Astrocyte (in vitro differentiated cells and primary cell): ENCODE measurements at places on chromosomes 3 and 15.

DNA sequence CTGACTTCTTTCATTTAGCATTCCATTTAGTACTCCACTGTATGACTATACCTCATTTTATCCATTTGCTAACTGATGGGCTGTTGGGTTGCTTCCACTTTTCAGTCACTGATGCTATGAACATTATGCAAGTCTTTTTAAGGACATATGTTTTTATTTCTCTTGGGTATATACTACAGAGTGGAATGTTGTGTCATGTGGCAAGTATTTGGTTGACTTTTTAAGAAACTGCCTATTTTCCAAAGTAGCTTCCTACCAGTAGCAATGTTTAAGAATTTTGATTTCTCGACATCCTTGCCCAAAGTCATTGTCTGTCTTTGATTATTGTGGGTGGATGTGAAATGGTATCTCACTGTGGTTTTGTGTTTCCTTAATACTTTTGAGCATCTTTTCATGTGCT lies 110.1 kb upstream of the TPM1 start:
- DNase-seq: peak; percentile 96
- no peaks in the 10 kb centered on the region for H3K36me3 ChIP-seq
- no peak overlapping the region for H3K4me3 ChIP-seq
- H3K4me1 ChIP-seq: peaks cover 51% of the 10 kb centered on the region
- no peaks in the 10 kb centered on the region for H3K27me3 ChIP-seq
- peak overlapping the region; percentile 65 for H3K27ac ChIP-seq

GRCh38 chr3:106348139-106348690 lies 479.4 kb upstream of the CBLB start:
- no peak overlapping the region for H3K4me3 ChIP-seq
- no peak overlapping the region for H3K27ac ChIP-seq
- H3K4me1 ChIP-seq: peaks cover 16% of the 10 kb centered on the region

DNA sequence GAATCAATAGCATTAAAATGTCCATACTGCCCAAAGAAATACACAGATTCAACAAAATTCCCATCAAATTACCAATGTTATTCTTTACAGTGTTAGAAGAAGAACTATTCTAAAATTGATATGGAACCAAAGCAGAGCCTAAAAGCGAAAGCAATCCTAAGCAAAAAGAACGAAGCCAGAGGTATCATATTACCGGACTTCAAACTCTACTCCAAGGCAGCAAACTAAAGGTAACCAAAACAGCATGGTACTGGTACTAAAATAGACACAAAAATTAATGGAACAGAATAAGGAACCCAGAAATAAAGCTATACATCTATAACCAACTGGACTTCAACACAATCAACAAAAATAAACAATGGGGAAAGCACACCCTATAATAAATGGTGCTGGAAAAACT lies 167.5 kb downstream of the ADAMTS9 start:
- no peak for DNase-seq
- no peak overlapping the region for H3K27ac ChIP-seq
- no peaks in the 10 kb centered on the region for H3K27me3 ChIP-seq
- H3K4me1 ChIP-seq: no peaks in the 10 kb centered on the region
- H3K36me3 ChIP-seq: no peaks in the 10 kb centered on the region

DNA sequence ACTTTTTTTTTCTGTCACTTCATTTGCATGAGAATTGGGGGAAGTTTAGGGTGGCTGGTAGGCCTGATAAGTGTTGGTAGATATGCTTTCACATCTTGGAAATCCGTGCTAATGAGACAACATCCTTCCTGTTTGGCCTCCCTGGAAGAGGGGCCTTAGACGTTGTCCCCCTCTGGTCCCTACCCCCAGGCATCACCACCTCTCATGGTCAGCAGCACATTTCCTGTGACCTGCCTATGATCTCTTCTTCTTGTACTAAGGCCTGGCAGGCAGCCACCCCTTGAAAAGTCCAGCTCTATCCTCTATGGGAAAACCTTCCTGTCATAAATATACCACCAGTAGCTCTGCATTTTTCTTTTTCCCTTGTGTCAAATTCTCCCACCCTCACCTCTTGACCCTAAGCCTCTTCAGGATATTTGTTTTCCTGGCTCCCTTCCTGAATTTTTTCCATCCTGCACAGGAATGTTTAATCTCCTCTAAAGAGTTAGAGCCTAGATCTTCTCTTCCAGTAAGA lies 107.8 kb downstream of the SNRK start:
- H3K27ac ChIP-seq: no peak overlapping the region
- H3K27me3 ChIP-seq: no peaks in the 10 kb centered on the region
- H3K4me1 ChIP-seq: peaks cover 6% of the 10 kb centered on the region

- no peak overlapping the region for H3K4me3 ChIP-seq
- H3K27ac ChIP-seq: no peak overlapping the region
- H3K27me3 ChIP-seq: peaks cover 3% of the 10 kb centered on the region
- DNase-seq: no peak
- no peaks in the 10 kb centered on the region for H3K36me3 ChIP-seq
- H3K4me1 ChIP-seq: no peaks in the 10 kb centered on the region
Measured at GRCh38 chr15:65311760-65312159, 7.3 kb downstream of the RNU5B-1 start.

- no peak overlapping the region for H3K4me3 ChIP-seq
- no peak overlapping the region for H3K27ac ChIP-seq
- no peaks in the 10 kb centered on the region for H3K27me3 ChIP-seq
- H3K4me1 ChIP-seq: no peaks in the 10 kb centered on the region
Measured at GRCh38 chr3:48652923-48653715, 9.6 kb downstream of the CELSR3 start.

- H3K4me3 ChIP-seq: no peak overlapping the region
- no peak overlapping the region for H3K27ac ChIP-seq
- H3K36me3 ChIP-seq: no peaks in the 10 kb centered on the region
- no peaks in the 10 kb centered on the region for H3K27me3 ChIP-seq
- H3K4me1 ChIP-seq: no peaks in the 10 kb centered on the region
- peak; percentile 72 for DNase-seq
Measured at GRCh38 chr3:55698831-55699230, 211.7 kb upstream of the WNT5A start.

- H3K27me3 ChIP-seq: no peaks in the 10 kb centered on the region
- no peak overlapping the region for H3K4me3 ChIP-seq
- DNase-seq: no peak
- H3K4me1 ChIP-seq: peaks cover 31% of the 10 kb centered on the region
Measured at GRCh38 chr3:107220538-107220937, 156.7 kb upstream of the CCDC54 start.

DNA sequence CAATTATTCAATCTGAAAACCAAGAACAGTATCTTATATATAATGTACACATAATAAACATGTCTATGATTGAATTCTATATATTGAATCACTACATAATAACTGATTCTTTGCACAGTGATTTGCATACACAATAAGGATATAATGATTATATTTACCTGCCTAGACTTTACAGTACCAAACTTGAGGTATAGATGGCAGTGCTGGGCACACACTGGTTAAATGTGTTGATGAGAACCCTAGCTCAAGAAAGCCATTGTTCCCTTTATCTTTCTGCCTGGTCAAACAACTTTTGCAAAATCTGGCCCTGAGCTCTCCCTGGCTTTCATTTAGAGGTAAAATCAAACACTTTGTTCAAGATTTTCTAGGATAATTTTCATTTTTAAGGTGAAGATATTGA lies 697.7 kb downstream of the TUSC7 start:
- H3K4me3 ChIP-seq: no peak overlapping the region
- no peaks in the 10 kb centered on the region for H3K36me3 ChIP-seq
- H3K27me3 ChIP-seq: no peaks in the 10 kb centered on the region
- H3K4me1 ChIP-seq: no peaks in the 10 kb centered on the region

DNA sequence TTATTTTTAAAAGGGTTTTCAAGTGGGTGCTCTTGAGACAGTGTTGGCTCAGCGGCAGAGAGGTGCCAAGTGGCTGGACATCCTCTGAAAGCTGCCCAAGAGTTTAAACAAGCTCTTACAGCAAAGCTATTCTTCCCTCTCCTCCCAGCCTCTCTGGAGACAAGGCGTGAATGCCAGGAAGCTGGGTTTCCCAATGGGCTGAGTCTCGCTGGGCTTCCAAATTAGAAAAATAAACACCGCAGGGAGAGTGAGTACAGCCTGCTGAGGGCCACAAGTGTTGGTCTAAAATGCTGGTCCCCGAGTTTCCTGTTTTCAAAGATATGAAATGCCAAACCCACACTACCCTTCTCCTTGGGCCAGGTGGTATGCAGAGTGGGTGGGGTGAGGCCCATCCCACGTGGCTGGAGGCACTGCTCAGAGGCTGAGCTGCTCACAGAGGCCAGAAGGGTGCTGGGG lies 36.4 kb downstream of the ZDHHC3 start:
- no peak overlapping the region for H3K4me3 ChIP-seq
- DNase-seq: peak; percentile 16
- H3K27ac ChIP-seq: no peak overlapping the region

DNA sequence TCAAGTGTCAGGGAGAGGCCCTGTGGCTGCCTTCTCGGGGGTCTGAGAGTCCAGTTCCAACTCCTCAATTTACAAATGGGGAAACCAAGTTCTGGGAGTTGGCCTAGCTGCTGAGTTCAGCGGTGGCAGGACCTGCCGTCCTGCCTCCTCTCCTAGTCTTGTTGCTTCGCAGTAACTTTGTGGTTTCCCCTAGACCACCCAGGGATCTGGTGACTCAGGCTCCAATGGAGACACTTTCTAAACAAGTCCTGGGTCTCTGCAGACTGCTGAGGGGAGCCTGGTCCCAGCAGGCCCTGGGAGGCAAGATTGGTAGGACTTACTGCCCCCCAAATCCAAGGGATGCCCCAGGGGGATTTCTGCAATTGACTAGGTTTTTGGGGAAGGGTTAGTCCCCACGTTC lies 83.6 kb downstream of the SMAD6 start:
- no peaks in the 10 kb centered on the region for H3K27me3 ChIP-seq
- no peaks in the 10 kb centered on the region for H3K36me3 ChIP-seq
- DNase-seq: peak; percentile 77

DNA sequence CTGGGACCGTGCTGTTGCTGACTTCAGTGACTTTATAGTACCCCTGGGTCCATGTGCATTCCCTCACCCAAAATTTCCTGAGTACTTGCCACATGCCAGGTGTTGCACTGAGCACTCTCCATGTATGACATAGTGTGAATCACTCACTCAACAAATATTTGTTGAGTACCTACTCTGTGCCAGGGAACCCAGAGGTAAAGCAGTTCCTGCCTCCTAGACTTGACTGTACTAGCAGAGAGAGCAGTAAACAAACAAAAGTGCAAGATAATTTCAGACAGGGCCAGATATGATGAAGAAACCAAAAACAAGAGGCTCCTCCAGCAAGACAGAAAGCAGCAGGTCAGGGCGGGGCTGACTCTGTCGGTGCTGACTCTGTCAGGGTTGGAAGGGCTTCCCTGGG lies 12.2 kb downstream of the TGM4 start:
- no peak overlapping the region for H3K27ac ChIP-seq
- H3K4me1 ChIP-seq: peaks cover 34% of the 10 kb centered on the region
- peak; percentile 9 for DNase-seq
- H3K36me3 ChIP-seq: no peaks in the 10 kb centered on the region

DNA sequence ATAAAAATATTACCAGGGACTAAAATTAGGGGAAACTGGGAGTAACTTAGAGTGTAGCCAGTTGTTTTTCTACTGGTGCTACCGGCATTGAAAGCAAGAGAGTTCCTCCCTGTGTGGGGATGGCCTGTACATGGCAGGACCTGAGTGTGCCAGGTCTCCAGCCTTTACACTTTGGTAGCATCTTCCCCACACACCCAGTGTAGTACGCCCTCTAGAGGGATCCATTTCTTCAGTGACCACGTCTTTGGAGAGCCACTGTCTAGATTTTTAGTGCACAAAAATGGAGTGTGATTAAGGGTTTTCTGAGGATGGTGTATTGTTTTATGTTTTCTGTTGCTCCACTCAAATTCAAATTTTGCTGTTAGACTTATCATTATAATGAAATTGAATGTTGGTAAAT lies 507.0 kb upstream of the TPRG1 start:
- no peaks in the 10 kb centered on the region for H3K4me1 ChIP-seq
- no peaks in the 10 kb centered on the region for H3K36me3 ChIP-seq
- no peak overlapping the region for H3K4me3 ChIP-seq
- H3K27ac ChIP-seq: no peak overlapping the region

DNA sequence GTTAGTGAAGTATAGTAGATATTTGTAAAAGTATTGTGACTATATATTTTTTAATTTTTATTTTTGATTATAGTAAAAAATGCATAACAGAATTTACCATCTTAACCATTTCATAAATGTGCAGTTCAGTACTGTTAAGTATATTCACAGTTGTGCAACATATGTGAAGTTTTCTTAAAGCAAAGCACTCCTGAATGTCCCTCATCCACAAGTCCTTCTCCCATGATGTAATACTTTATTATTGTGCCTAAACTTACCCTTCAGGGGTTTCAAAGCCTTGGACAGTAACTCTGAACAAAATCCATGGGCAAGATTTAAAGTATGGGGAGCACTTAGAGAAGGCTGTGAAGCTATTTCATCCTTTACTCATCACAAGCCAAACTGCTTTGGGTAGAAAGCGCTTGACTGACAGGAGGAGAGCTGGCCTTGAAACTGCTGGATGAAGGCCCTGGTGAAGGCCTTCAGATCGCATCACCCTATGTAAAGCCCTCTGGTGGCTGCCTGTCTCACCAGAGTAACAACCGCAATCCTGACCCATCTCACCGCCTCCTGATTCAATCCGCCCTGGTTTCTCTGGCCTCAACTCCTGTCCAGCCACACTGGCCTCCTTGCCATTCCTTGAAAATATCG lies 28.0 kb downstream of the LSM3 start:
- H3K4me3 ChIP-seq: no peak overlapping the region
- no peaks in the 10 kb centered on the region for H3K36me3 ChIP-seq
- H3K4me1 ChIP-seq: peaks cover 45% of the 10 kb centered on the region

GRCh38 chr3:181230258-181230657 lies 240.7 kb upstream of the DNAJC19 start:
- no peak overlapping the region for H3K4me3 ChIP-seq
- H3K4me1 ChIP-seq: no peaks in the 10 kb centered on the region
- H3K27ac ChIP-seq: no peak overlapping the region
- DNase-seq: no peak
- no peaks in the 10 kb centered on the region for H3K27me3 ChIP-seq

DNA sequence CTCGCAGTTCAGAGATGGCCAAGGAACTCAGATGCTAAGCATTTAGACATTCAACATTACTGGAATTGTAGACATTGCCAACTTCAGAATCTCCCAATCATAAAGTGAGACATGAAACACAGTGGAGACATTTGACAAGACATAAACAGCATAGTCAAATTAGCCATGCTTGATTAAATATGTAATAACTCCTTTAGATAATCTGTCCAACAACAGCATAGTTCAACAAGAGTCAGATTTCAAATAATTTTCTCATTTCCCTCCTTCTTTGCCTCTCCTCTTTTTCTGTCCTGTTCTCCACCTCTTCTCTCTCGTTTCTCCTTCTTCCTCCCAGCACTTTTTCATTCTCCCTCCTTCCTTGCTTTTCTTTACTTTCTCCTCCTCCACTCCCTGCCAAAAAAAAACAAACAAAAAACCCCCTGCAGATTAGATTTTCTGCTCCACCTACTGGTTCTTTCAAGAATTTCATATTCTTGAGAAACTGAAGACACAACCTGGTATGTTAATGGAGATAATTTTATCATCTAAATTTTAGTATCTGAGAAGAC lies 20.2 kb downstream of the CPOX start:
- H3K27ac ChIP-seq: no peak overlapping the region
- no peaks in the 10 kb centered on the region for H3K36me3 ChIP-seq
- no peak for DNase-seq
- H3K27me3 ChIP-seq: no peaks in the 10 kb centered on the region
- H3K4me3 ChIP-seq: no peak overlapping the region
